ENCODE measurements at places on chromosomes 16 and 17. TPM values are rescaled to one million over a fixed set of nuclear protein-coding genes. Genes with fewer than 3 reads are reported as not detected.

- DNase-seq = no peak
Measured at GRCh38 chr16:66911112-66911511, 7.6 kb downstream of the CDH16 start.

DNA sequence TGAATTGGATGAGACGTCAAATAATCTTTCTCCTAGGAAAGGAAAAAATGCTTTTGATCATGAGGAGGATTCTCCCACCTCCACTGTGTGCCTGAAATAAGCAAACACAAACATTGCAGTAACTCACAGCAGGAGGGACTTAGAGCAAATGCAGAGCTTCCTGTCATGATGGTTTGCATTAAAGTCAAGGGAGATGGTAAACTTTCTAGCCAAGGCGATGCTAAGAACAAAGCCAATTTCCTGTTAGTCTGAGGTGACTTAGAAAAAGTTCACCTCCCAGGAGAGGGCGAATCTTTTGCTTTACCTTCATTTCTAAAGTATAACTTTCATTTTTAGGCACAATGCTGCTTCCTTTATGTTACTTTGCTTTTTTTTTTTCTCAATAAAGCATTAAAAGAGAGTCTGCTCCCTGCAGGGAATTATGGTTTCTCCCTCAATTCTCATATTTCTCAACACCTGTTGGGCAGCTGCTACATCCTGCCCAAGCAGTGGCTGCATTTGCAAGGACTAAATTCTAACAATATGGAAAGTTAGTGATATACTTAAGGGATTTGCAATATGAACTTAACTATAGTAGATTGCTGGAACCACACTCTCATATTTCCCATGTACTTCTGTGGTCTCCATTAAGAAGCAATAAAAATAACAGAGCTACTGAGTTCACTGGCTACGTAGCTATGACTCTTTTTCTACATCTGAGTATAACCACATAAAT lies 175.6 kb downstream of the PCTP start:
- DNase-seq = no peak

DNA sequence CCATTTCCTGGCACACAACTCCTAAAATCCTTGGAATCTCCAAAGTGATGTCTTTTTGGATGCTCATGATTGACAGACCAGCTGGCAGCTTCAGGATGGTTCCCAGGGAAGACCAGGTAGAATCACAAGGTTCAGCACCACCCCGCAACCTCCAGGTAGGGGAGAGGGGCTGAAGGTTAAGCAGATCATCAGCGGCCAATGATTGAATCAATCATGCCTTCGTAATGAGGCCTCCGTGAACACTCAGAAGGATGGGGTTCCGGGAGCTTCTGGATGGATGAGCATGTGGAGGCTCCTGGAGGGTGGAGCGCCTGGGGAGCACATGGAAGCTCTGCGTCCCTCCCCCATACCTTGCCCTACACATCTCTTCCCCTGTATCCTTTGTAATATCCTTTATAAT lies 185.9 kb downstream of the SEC14L1 start:
- no peak for DNase-seq

- DNase-seq = peak; percentile 51
Measured at GRCh38 chr16:53892155-53892554, 188.2 kb downstream of the FTO start.

DNA sequence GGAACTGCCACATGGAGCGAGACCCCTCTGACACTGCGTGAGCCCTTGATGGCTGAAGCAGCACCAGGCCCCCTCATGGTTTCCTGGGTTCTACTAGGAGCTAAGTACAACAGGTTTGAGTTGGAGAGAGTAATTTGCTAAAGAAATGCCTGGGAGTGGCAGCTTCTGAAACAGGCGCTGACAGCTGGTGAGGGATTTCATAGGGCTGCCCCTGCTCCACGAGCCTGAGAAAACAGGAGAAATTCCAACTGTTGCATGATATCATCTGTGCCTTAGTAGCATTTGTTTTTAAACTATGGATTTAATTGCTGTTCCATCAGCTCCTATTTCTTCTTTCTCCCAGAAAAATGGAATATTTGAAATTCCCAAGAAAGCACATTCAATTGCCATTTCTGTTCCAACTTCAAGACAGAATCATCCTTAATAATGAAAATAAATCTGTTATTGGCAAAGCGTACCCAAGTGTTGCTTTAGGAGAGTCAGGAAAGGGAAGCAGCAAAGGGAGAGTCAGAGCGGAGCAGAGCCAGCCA lies 78.8 kb upstream of the ANKFN1 start:
- no peak for DNase-seq

DNA sequence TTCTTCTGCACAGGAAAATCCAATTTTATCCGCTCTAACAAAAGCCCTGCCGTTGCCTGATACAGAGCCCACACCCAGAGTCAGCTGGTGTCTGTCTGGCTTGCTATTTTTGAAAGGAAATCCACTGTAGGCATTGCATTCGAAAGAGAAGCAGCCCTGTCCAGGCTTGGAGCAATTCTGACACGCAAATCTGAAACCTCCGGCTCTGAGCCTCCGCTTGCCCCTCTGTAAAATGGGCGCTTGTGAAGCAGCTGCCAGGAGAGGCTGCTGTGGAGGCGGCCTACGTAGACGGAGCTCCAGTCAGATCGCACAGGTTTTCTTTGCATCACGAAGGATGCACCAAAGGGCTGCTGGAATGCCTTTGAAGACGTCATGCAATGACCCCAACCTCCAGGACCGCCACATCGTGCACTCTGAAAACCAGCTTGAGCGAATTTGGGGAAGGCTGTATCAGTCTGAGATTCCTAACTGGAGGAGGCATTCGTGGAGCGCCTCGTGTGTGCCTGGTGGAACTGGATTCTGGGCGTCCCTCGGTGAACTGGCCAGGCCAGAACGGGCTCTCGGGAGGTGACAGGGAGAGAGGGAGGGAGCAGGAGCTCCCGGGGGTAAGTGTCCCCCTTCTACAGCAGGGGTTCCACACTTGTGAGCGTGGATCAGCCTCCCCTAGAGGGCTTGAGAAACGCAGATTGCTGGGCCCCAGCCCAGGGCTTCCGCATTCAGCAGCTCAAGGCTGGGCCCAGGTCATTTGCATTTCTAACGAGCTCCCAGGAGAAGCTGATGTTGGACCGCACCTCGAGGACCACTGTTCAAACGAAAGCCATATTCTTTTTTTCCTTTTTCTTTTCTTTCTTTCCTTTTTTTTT lies 215.5 kb downstream of the MRTFB start:
- peak; percentile 25 for DNase-seq

DNA sequence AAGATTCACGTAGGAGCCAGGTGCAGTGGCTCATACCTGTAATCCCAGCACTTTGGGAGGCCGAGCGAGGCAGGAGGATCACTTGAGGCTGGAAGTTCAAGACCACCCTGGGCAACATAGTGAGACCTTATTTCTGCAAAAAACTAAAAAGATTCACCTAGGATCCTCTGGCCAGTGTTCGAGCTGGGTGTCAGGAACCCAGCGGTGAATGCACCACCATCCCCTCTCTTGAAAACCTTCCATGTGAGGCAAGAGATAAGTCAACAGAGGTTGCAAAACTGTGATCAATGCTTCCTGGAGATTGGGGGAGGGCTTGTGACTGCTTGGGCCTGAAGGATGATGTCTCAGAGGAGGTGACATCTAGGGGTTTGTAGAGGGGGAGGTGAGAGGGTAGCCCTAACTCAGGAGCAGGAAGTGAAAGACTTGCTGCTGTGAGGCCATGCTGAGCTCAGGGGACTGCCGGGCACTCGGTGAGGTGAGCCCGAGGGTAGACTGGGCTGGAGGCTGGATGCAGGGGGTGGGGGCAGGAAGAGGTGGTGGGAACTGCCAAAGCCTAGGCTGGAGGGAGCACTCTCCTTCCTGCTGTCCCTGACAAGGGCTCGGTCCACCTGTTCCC lies 11.7 kb downstream of the GJD3 start:
- DNase-seq = no peak

DNA sequence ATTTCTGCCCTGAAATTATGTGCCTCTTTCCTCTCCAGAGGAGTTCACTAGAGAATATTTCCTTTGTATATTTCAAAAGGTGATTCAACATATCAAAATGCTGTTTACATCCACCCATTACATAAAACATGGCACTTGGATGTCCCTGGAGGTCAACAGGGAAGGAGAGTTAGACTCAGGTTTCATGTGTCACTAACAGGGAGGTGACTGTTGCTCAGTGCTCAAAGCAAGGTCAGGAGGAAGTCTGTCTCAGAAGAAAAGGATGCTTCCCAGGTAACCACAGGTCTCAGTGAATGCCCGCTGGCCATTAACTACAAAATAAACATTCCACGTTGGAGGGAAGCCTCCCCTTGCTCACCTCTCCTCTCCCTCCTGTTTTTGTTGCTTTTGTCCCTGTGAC lies 198.6 kb downstream of the AXIN2 start:
- no peak for DNase-seq

DNA sequence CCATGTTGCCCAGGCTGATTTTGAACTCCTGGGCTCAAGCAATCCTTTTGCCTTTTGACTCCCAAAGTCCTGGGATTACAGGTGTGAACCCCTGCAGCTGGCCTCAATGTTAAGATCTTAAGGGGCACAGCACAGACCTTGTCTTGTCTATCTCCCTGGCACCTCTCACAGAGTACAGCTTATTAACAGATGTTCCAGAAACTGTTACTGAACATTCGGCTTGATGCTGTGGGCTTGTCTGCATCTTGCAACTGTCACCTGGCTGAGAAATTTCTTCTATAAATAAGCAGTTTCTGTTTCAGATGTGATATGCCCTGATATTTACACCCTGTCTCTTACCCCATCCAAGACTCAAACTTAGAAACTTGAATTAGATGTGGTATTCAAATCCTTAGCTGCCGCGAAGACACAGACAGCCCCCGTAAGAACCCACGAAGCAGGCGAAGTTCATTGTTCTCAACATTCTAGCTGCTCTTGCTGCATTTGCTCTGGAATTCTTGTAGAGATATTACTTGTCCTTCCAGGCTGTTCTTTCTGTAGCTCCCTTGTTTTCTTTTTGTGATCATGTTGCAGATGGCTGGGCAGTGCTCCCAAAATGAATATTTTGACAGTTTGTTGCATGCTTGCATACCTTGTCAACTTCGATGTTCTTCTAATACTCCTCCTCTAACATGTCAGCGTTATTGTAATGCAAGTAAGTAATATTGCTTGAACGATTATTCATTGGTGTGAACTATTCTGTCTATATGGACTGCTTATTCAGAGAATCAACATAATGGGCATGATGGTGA lies at the start of gene TNFRSF17:
Gene TNFRSF17 (plus strand): TSS at position 450 of the 791 bp plus-strand sequence. CDS start 115 bp downstream, at position 565.
- no peak for DNase-seq

GRCh38 chr16:9176547-9177418 lies 85.3 kb downstream of the HAPSTR1 start:
- DNase-seq = no peak

DNA sequence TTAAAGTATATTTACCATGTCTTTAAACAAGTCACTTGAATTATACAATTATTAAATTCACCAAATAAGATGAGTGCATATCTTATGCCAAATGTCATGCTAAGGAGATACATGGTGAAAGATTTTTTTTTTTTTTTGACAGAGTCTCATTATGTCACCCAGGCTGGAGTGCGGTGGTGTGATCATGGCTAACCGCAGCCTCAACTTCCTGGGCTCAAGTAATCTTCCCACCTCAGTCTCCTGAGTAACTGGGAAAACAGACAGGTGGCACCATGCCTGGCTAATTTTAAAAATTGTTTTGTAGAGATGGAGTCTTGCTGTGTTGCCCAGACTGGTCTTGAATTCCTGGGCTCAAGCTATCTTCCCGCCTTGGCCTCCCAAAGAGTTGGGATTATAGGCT lies 149.0 kb upstream of the GOT2 start:
- no peak for DNase-seq

- DNase-seq = peak; percentile 31
Measured at GRCh38 chr17:64174686-64175456, 44.9 kb upstream of the ERN1 start.

DNA sequence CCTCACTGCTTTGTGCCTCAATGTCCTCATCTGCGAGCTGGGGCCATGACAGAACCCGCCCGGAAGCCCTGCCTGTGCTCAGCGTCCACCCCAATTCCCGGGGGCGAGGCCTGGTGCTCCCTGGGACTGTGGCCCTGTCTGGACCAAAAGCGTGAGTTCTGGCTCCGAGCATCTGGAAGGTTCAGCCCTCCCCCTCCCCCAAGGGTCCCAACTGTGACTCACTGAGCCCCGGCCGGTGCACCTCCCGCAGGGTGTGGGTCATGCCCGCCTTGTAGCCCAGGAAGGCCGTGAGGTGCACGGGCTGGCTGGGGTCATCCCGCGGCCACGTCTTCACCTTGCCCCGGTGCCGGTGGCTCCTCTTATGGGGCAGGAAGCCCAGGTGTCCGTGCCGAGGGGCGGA lies 755 bp downstream of the RPL3L start:
- DNase-seq = no peak

GRCh38 chr17:39867084-39867879 lies 720 bp upstream of the ZPBP2 start:
- no peak for DNase-seq

- DNase-seq = no peak
Measured at GRCh38 chr16:19885451-19886072, 914 bp upstream of the GPRC5B start.

DNA sequence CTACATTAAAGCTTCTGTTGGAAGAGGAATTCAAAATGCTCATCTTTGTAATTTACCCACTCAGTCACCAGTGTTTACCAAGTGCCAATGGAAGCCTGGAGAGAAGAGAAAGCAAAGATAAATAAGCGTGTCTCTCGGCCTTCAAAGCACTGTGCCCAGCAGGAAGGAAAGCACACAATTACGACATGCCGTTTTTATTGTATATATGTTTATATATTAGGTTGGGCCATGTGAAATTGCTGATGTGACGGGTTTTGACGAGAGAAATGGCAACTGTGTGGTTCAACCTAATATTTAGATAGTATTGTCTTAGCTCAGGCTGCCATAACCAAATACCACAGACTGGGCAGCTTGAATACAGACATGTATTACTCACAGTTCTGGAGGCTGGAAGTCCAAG lies 79.3 kb upstream of the HSBP1 start:
- no peak for DNase-seq

DNA sequence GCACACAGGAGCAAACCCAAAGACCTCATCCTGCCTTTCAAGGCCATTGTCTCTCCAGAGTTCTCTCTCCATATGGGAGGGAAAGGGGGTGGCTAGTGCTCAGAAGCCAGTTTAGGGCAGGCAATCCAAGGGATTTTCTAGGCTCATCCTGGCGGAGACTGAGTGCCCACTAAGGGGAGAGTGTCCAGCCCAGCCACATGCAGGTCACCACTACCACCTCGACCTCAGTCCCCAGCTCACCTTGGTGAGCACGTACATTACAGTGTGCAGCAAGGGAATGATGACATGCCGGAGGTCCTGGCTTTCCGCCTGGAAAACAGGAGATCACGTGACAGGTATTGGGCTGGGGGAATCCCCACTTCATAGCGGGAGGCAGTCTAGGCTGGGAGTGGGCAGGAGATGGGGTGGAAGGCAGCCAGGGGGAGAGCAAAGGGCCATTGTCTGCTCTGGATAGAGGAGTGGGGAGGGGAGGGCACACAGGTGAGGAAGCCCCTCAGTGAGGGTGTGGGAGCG lies 29.9 kb downstream of the PIK3R6 start:
- no peak for DNase-seq

Gene TOX3
- total RNA-seq = 38.8 TPM

Gene TMIGD1
- total RNA-seq = not detected

Gene CNTNAP1
- total RNA-seq = 8.1 TPM

Gene SF3B3
- total RNA-seq = 225 TPM

Gene RAB26
- total RNA-seq = 7.7 TPM

Gene MT1F
- 36.6 TPM for total RNA-seq

Gene SPN
- 9.0 TPM for total RNA-seq

Gene NOXO1
- 2.7 TPM for total RNA-seq

Gene CCL1
- not detected for total RNA-seq

All from mucosa of gallbladder (tissue), 1 donor.